ENCODE measurements at places on chromosomes 16 and 17.

DNA sequence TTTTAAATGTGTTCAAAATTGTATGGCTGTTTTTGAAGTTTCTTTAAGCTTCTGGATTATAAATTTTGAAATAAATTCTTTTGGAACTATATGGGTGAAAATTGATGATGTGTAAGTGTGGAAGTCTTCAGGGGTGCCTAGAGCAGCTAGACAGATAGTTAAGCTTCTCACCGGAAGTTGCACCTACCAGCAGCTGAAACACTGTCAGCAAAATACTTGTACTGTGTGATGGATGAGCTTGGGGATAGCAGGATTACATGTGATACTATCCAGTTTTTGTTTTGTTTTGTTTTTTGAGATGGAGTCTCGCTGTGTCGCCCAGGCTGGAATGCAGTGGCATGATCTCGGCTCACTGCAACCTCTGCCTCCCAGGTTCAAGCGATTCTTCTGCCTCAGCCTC is 19.7 kb downstream of the RBL2 start:
- no peak for DNase-seq

DNA sequence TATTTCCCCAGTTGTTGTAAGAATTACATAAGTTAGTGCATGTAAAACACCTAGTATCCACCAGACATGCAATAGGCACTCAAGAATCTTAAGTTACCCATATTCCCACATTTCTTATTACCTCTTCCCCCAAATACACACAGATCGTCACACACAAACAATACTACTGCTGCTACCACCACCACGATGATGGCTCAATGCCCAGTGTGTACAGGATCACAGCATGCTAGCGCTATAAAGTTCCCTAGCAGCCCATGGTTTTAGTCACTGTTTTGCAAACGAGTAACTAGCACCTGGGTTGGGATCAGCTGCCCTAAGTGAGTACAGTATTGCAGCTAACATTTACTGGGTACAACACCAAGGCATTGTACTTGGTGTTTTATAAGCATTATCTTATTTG is 411.7 kb downstream of the UTP18 start:
- DNase-seq, result no peak

GRCh38 chr17:10879190-10879836 is 41.4 kb upstream of the PIRT start:
- no peak for DNase-seq

DNA sequence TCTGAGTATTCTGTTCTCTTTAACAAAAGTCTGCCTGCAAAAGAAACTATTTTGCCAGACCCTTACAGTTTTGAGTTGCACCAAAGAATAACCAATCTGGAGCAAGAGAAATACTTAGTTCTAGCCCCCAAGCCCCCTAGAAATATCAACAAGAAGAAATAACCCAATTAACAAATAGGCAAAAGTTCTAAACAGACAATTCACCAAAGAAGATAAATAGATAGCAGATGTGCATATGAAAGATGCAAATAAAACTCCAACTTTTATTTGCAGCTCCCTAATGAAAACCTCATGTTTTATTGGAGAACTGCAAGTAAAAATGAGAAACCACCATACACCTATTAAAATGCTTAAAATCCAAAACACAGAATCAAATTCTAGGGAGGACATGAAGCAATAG is 1308.0 kb downstream of the CDH11 start:
- DNase-seq, result no peak

DNA sequence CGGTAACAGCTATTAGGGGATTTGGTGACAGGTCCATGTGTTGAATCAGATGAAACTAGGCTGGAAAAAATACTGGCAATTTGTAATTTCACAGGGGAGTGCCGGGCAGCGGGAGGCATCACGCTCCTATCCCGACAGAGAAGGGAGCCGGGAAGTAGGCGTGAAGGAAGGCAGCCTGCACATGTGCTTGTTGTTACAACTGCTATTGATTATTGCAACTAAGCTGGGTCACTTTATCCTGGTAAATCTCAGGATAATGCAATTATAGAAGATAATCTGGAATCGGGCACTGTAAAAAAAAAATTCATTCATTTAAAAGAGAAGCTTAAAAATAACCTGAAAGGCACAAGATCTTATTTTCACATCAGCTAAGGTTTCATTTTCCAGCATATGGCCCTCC is 180.6 kb downstream of the FOXL1 start:
- no peak for DNase-seq

DNA sequence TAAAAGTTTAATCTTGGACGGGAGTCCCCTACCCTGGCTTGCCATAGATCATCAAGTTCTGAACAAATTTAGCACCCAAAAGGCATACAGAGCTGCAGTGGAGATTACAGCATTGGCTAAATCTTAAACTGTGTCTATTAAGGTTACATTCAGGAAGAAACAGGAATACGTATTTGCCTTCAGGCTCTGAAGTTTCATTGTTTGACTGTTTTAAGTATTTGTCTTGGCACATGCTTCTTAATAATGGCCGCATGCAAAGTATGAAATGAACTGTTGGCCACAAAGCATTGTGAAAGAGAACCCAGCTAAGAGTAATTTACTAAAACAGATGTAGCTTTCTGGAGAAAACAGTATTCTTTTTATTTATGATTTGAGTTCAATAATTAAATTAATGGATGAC is 63.9 kb upstream of the CNEP1R1 start:
- no peak for DNase-seq

DNA sequence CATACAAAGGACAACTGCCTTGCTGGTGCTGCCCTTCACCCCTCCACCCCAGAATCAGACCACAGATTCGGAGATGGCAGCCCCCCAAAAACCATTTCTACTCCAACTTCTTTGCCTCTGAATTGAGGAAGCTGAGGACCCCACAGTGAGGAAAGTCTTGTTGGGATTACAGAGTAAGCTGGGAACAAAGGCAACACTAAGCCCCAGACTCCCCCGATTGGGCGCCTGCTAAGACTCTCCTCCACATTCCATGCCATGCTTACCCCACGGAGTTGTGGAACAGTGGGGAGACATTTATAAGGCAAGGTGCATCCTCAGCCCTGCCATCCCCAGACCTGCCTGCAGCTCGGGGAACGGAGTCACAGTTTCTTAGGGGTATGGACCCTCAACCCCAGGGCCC is 1.9 kb downstream of the GIT1 start:
- DNase-seq, result no peak

DNA sequence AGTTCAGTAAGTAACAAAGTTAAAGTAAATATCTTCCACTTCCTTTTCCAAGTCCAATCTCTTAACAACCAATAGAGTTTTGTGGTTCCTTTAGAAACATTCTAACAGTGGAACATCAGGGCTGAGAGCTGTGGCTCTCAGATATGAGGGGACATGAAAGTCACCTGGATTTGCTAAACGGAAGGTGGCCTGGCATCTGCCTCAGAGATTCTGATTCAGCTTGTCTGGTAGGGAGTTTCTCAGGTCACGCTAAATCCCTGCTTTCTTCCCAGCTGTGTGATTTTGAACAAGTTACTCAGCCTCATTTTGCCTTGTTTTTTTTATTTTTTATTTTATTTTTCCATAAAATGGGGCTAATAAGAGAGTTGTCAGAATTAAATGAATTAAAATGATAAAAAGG is 411.0 kb upstream of the CDH11 start:
- DNase-seq, result no peak

DNA sequence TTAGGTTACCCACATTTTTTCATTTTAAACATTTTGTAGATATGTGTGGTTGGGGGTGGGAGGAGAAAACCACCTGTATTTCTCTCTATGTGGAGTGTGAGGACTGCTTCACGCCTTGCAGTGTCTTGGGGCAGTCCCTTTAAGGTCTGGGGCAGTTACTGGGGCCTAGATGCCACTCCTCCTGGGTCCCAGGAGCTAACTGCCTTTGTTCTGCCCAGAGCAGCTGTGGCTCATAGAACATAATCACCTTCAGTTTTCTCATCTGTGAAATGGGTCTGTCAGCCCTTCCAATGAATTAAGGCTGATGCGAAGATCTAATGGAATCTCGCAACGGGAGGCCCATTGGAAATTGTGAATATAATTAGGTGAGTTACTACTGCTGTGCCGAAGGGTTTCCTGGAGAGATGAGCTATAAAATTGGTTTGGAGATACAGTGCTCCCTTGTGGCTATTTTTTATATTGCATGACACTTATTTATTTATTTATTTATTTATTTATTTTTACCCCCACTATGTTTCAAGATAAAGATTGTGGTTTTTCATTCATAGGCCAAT is 22.9 kb downstream of the DHRS7C start:
- no peak for DNase-seq

DNA sequence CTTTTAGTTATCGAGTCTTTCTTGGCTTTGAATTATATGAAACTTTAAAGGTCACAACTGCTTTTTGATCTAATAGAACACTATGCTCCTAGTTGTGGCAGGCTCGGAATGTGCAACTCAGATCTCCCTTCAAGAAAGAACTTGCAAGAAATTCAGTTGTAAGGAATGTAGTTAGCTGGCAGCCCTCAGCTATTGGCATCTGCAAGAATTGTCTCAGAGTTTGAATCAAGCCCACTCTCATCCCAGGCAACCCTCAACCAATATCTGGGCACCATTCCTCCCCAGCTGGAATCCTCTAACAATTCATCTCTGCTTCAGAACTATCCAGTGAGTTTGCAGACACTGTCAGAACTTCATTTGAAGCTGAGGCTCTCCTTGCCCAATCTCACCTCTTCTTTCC is 447.2 kb downstream of the KIF2B start:
- no peak for DNase-seq

- no peak for DNase-seq
Observed at GRCh38 chr16:78957317-78958100, 643.0 kb downstream of the MAF start.

DNA sequence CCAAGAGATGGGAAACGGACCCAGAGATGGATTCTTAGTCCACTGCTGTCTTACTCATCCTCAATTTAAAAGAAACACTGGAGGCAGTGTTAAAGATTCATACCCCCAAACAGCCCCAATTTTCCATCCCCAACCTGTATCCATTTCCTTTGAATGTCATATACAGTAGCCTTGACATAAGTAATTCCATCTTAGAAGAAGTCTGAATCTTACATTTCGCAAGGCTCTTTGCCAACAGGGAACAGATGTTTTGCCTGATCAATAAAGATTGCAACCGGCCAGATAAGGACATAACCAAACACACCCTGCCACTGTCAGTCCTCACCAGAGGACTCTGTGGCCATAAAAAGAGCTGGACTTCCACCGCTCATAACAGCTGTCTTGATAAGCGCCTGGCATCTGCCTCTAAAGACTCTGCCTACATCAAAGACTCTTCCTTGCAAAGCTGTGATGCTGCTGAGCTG is 59.0 kb upstream of the MED9 start:
- no peak for DNase-seq

DNA sequence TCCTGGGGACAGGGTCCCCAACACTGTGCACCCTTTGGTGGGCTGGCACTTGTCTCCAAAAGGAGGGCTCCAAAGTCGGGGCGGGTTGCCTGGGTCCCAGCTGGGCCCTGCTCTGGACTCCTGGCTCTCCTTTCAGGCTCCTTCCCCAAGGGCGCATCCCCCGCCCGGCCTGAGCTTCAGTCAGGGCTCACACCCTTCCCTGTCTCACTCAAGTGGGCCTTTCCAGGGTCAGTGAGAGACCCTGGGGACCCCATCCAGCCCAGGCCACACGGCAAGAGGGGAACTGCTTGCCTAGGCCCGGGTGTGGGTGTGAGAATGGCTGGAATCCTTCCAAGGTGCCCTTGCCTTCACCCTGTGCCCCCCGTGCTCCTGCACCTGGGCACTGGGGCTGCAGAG is 41.8 kb upstream of the SLC38A10 start:
- no peak for DNase-seq
